ENCODE measurements at places on chromosomes 12 and 14.

DNA sequence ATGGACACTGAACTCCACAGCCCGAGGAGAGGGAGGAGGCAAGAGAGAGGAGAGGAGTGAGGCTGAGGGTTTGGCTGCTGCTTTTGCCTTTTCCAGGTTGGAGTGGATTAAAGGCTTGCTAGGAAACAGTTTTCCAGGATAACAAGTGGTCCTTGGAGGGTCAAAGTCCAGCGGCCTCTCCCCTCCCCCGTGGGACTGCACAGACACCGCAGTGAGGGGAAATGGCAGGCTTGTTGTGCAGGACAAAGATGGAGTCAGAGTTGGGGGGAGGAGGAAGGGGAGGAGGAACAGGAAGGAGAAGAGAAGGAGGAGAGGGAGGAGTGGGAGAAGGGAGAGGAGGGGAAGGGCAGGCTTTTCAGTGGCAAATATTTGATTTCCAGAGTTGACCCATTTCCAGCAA is 245.5 kb downstream of the RBM19 start:
- DNase-seq, result no peak

- DNase-seq, result no peak
Measured at GRCh38 chr12:113456761-113457160, 14.9 kb downstream of the LHX5 start.

DNA sequence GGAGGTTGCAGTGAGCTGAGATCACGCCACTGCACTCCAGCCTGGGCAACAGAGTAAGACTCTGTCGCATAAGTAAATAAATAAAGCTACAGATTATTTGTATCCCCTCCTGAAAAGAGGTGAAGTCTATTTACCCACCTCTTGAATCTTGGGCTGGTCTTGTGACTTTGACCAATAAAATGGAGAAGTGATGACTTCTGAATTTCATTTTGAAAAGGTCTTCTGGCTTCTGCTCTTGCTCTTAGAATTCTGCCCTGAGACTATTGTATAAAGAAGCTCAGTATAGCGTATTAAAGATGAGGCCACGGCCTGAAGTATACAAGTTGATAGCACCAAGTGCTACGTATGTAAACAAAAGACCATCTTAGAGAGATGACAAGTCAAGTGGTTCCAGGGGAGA is 88.3 kb upstream of the AMN1 start:
- no peak for DNase-seq

GRCh38 chr12:89943463-89943862 is 234.8 kb upstream of the ATP2B1 start:
- DNase-seq, result no peak

- DNase-seq, result peak; percentile 5
Measured at GRCh38 chr12:120820884-120821510, 83.2 kb downstream of the SPPL3 start.
